ENCODE measurements at places on chromosomes 11 and 22.

DNA sequence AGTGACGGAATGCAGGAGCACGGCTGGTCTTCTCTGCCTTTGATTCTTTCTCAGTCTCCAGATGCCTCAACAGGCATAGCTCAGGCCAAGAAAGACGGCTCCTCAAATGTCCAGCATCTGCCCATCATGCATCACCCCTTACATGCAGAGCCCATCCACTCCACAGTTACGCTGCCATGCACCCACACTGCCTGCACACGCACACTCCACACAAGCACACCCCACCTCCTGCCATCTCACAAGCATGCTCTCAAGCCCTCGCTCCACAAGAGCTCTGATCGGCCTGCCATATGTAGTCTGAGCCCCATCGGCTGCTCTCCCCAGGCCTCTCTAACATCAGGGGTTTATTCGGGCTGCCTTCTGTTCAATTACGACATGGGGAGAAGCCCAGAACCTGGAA lies 18.8 kb downstream of the SCN4B start:
- DNase-seq, result no peak

GRCh38 chr11:127631974-127632373 lies 631.4 kb upstream of the KIRREL3 start:
- no peak for DNase-seq

GRCh38 chr22:38953091-38953490 lies 4.3 kb upstream of the APOBEC3A start:
- no peak for DNase-seq

GRCh38 chr11:112499153-112499880 lies 238.7 kb upstream of the PLET1 start:
- DNase-seq, result no peak

DNA sequence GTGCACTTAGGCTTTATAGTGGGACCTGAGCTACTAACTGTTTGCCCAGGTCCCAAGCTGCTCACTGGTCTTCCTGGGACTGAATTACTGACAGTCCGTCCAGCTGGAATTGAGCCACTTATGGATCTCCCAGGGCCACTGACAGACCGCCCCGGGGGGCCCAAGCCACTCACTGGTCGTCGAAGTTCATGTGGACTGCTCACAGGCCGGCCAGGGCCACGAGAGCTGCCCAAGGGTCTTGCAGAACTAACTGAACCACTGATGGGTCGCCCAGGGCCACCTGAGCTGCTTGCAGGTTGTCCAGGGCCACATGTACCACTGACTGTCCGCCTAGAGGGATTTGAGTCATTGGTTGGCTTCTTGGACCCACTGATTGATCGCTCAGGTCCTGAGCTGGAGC lies 15.1 kb downstream of the MISFA start:
- no peak for DNase-seq

GRCh38 chr11:27485930-27486773 lies 13.6 kb upstream of the LGR4 start:
- no peak for DNase-seq

DNA sequence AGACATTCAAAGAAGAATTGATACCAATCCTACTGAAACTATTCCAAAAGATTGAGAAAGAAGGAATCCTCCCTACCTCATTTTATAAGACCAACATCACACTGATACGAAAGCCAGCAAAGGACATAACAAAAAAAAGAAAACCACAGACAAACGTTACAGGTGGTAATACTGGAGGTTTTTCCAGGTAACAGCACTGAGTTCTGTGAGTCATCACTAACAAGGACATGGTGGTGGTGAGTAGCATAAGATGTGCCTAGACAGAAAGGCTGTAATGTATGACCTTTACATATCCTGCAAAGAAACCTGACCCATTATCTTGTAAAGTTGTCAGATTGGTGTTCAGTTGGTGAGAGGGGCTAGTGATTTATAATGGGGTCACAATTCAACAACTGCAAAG lies 15.3 kb downstream of the OR9G1 start:
- DNase-seq, result no peak

DNA sequence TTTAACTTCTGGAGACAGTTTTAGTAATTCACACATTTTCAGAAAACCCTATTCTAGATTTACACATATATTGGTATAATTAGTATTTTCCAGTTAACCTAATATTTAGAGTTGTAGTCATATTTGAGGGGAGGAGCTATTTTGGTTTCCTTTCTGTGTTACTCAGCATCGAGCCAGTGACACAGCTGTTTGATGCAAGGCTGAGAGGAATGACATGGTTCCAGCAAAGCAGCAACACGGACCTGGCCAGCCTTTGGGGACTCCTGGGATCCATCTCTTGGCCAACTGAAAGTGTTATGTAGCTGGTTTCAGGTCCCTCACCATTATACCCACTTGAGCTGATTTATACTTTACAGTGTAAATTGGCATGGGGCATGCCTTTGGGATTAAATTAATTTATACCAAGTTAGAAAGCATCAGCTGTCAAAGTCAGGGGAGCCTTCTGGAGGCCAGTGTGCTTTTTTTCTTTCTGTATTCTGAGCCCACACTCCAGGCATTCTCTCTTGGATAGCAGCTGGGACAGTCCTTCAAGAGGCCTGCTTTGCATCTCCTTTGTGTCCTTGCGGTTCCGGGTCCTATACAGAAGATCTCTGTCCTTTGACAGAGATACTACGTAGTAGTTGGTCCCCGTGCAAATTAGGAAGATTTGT lies 91.3 kb upstream of the SLC25A18 start:
- no peak for DNase-seq

DNA sequence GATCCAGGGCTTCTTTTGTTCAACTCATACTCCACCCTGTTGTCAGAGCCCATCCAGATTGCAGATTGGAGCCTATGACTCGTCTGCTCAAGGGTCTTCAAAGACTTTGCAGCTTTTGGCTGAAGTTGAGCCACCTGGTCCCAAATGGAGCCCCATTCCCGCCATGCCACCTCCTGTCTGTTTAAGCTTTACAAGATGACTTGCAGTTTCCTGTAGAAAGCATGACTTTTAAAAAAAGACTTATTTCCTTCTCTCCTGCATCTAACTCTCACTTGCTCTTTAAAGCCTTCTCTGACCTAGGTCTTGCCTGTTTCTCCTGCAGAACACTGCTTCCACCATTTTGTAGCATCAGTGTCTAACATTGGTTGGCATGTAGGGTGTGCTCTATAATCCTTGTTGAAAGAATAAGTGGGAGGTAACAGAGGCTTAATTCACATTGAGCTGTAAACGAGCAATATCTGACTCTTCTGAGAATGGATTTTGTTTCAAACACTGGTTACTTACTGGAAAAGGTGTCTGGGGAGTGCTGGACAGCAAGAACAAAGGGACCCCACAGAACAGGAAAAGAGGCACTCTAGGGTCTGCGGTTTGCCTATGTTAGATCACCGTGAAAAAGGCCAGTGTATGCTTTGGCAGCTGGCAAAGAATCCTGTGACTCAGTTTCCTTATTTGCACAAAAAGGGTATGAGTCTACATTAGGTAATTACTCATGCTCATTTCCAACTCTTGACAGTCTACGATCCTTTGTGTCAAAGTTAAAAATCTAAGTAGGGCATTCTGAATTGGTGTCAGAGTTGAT lies 30.3 kb downstream of the NF2 start:
- DNase-seq, result no peak

GRCh38 chr11:58524232-58525036 lies 16.5 kb upstream of the OR5B21 start:
- DNase-seq, result peak; percentile 20

DNA sequence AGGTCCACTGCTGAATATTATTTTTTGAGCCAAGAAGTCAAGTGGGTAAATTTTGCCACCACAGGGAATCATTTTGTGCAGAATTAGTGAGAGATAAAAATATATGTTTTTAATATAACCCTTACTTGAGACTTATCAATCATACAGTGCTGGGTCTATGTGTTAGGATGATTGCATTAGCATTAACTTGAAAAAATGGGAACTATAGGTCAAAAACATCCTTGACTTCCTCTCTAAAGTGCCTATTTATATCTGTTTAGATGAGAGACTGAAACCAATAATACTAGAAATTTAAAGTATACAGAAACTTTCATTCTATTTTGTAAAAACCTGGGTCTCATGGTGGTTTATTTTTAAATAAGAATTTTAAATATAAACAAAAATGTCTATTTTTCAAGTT lies 65.1 kb upstream of the CARD18 start:
- DNase-seq, result no peak

- DNase-seq, result no peak
Measured at GRCh38 chr11:74679513-74679865, 51.7 kb downstream of the CHRDL2 start.

DNA sequence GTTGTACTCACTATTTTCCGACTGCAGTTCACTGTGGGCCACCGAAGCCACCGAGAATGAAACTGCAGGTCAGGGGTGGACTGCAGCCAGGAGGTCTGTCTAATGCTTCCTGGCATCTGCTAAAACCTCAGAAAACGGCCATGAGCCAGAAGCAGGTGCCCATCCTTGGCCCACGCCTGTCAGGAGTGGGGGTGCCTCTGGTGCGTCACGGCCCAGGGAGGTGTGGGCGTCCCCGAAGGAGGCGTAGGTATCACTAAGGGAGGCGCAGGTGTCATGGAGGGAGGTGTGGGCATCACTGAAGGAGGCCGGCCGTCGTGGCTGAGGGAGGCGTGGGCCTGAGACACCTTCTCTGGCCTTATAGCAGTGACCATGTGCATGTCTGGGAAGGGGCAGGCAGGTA lies 456.2 kb downstream of the TBC1D22A start:
- DNase-seq, result no peak

GRCh38 chr11:78727816-78728215 lies 153.2 kb upstream of the NARS2 start:
- no peak for DNase-seq

- DNase-seq, result no peak
Measured at GRCh38 chr11:47234669-47235100, 13.9 kb downstream of the ACP2 start.

DNA sequence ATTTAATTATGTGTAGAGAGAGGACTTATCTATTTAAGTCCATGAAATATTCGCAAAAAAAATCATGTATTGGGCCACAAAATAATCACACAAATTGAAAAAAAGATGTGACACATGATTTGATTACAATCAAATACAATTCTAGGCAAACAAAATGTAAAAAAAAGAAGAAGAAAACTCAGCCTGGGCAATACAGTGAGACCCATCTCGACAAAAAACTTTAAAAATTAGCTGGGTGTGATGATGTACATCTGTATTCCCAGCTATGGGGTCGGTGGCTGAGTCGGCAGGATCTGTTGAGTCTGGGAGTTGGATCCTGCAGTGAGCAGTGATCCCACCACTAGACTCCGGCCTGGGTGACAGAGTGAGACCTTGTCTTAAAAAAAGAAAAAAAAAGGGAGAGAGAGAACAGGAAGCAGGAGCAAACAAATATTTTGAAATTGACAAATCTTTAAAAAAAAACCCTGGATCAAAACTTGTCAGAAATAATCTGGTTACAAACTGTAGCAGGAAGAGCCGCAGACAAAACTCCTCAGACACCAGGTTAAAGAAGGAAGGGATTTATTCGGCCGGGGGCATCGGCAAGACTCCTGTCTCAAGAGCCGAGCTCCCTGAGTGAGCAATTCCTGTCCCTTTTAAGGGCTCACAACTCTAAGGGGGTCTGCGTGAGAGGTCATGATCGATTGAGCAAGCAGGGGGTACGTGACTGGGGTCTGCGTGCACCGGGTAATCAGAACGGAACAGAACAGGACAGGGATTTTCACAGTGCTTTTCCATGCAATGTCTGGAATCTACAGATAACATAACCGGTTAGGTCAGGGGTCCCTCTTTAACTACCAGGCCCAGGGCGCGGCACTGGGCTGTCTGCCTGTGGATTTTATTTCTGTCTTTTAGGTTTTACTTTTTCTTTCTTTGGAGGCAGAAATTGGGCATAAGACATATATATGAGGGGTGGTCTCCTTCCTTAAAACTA lies 3.3 kb upstream of the TYMP start:
- no peak for DNase-seq

DNA sequence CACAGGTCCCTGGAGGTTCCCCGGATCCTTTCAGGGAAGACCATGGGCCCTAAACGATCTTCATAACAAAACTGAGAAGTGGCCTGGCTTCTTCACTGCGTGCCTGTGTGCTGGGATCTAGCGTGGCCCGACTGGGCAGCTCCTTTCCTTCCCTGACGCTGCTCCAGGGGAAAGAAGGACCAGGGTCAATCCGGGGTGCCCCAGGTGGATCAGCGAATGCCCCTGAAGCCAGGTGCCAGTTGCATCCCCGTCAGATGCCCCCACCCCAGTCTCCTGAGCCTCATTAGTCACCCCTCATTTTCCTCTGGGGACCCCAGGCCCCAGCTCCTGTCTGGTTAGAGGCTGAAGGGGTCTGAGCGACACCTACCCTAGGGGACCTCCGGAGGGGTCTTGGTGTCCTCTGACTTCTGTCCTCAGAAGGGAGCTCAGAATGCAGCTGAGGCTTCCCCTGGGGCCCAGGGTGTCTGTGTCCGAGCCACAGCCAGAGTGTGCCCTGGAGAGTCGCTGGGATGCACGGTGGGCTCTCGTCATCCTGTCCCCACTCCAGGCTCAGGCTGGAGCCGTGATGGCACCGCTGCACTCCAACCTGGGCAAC lies 18.7 kb upstream of the MUC6 start:
- DNase-seq, result no peak

- DNase-seq, result no peak
Measured at GRCh38 chr22:46058091-46058420, 81.1 kb upstream of the WNT7B start.

GRCh38 chr11:47398011-47398410 lies 10.4 kb upstream of the SLC39A13 start:
- DNase-seq, result no peak

DNA sequence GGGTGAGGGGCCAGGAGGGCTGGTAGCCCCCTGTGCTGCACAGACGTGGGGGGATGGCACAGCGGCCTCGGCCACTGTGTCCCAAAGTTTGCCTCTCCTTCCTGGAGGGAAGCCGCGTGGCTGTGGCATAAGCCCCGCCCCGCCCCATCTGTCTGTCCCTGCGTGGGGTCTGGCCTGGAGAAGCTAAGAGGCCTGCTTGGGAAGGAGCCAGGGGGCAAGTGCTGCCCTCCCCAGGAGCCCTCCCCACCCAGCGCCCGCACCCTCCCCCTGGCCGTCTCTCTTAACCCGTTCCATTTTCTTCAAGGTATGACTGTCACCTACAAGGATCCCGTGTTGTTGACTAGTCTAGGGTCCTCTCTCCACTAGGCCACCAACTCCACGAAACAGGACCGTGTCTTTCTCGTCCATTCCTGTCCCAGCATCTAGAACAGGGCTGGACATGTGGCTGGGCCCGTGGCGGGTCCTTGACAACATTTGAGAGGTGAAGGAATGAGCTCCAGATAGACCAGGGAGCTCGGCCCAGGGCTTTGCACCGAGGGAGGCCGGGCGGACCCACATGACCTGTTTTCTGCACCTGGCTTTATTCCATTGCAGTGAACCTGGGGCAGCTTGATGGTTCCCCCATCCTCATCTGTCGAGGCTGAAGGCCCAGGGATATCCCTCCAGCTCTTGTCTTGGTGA lies 428.0 kb downstream of the TBC1D22A start:
- no peak for DNase-seq

DNA sequence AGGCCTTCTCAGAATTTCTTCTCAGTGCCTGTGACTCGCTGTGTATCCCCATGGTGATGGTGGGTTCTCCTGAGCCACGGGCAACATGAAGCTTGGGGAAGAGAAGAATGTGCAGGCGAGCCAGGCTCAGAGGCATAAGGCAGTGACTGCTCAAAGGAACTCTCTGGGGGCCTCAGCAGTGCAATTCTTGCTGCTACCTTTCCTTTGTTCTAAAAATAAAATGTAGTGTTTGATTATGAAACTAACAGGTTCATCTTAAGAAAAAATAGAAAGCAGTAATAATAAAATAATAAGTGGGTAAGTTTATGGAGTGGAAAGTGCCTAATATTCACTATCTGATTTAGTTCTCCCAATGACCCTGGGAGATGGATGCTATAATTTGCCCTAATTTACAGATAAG lies 46.7 kb downstream of the MEI1 start:
- DNase-seq, result no peak

- peak; percentile 83 for DNase-seq
Measured at GRCh38 chr11:44861849-44862557, 88.7 kb downstream of the TP53I11 start.
